LHCN-M2 (cell line): ENCODE measurements at places on chromosomes 7 and 10.
A peak's percentile ranks its signal among the peaks of the same experiment; 100 is the strongest.

GRCh38 chr7:127858091-127858914 is 172.9 kb downstream of the LRRC4 start:
- DNase-seq = no peak

GRCh38 chr7:127514499-127514898 is 70.9 kb downstream of the GCC1 start:
- DNase-seq = peak; percentile 42

DNA sequence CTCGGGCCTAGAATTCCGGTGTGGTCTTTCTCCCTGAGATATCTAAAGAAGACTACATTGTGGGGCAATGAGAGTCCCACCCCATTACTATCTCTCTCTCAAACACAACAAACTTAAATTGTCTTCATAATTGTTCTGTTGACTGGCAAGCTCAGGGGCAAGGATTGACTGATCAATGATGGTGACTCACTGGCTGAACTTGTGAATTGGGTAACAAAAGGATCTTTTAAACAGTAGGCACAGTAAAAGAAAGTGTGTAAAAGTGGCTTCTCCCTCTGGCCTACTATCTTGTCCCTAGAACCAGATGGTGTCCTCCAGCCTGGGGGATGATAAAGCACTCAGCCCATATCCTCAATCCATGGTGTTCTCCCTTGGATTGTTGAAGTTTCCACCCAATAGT is 63.1 kb upstream of the RAPGEF5 start:
- DNase-seq = no peak

GRCh38 chr10:71371750-71372166 is 25.0 kb upstream of the CDH23 start:
- DNase-seq = no peak
